ENCODE measurements at places on chromosomes 16 and 17.
A peak's percentile ranks its signal among the peaks of the same experiment; 100 is the strongest.

- peak; percentile 57 for DNase-seq
Observed at GRCh38 chr17:67386965-67387551, 10.0 kb downstream of the PITPNC1 start.

- DNase-seq = no peak
Observed at GRCh38 chr17:17711641-17712162, 30.4 kb downstream of the RAI1 start.

DNA sequence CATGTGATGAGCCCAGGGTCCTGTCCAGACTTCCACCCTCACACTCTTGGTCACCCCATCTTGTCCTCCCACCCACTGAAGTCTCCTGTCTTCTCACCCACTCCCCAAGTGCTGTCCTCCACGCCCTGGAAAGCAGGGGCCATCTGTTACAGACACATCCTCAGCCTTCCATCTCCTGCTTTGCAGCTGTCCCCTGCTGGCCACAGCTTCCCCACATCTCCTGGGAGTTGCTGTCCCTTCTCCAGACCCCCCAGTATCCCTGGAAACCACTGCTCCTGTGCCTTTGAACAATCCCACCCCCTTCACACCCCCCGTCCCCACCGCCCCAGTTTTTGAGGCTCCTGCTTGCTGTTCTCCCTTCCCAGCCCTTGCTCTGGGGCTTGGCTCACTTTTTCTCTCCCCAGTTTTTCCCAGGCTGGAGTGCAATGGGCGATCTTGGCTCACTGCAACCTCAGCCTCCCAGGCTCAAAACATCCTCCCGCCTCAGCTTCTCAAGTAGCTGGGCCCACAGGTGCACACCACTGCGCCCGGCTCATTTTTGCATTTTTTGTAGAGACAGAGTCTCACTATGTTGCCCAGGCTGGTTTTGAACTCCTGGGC, 30.4 kb upstream of the ZFP90 start:
- no peak for DNase-seq

DNA sequence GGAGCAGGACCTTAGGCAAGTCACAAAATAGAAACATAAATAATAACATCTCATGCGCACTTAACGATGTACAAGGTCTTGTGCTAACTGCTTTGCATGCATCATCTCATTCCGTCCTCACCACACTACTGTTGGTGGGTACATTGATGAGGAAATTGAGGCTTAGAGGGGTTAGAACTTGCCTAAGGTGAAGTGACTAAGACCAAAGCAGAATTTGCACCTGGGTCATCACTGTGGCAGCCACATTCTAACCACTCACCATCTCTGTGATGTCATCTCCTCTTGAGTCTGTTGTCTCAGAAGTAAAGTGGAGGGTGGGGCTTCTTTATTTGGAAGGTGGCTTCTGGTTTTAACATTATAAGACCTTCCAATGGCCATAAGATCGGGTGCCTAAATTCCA, 20.4 kb upstream of the TRIM25 start:
- no peak for DNase-seq

- DNase-seq = no peak
Observed at GRCh38 chr16:75226550-75227360, 8.0 kb downstream of the CTRB1 start.

DNA sequence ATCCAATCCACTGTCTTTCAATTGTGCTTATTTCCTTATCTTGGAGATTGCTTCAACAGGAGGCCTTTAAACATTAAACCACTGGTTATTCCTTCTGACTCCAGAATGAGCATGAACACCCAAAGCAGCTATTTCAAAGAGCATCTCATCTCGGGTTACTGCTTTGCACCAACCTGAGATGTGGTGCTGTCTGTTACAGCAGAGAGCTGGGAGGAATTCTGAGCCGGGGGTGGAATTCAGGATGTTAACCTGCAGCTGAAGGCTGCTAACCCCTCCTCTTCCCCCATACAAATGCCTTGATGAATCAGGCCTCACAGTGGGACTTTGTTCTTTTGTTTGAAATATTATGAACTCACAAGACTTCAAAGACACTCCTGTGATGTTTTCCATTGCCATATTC, 113.1 kb downstream of the SHISA9 start:
- no peak for DNase-seq

GRCh38 chr16:27444470-27444869, 42.5 kb downstream of the IL21R start:
- no peak for DNase-seq

- no peak for DNase-seq
Observed at GRCh38 chr16:8882725-8883377, 700 bp downstream of the LITAFD start.

DNA sequence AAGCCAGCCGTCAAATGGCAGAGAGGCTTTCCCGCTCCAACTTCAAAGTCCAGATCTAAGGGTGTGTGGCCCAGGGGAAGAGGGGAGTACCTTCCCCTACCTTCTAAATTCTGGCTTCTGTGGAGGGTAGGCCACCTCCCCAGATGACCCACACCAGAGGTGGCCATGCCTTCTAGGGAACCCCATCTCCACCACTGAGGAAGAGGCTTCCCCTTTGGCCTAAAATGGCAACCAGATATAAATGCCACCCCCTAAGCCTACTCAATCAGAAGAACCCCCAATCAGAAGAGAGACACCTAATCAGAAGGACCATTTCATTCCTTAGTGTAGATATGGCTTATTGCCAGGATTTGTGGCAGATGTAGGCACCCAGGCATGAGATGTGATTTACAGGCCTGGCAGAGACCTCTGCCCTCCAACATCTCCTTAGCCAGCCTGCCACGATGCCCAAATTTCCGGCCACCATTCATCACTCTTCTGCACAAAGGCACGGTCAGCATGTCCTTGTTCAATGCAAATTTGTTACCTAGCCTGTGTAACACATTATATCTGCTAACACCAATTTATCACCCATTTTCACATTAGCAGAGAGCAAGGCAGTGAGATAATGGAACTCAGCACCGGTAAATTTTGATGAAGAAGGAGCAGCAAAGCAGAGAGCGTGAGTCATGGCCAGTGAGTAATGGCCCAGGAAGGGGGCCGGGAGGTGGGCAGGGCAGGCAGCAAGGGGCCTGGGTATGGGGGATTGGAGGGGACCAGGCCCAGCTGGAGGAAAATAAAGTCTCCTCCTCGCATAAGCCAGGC, 1.2 kb upstream of the MGAT5B start:
- no peak for DNase-seq

DNA sequence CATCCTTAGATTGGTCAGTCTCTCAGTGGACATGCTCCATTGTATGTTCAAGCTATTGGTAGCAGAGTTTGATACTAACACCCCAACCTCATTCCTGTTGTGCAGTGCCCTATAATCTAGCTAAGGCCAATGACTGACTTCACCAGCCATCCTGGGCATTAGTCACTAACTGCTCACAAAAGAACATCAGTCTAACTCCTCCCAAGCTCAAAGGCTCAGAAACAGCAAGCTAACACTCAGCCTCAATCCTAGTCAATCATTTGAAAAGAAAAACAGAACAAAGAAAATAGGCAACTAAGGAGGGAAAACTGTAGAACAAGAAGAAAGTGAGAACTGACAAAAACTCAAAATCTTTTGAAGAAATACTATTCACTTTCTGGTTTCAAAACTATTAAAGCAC, 199.1 kb upstream of the C17orf78 start:
- DNase-seq = no peak

GRCh38 chr16:12995721-12996372, 94.4 kb downstream of the SHISA9 start:
- DNase-seq = no peak

DNA sequence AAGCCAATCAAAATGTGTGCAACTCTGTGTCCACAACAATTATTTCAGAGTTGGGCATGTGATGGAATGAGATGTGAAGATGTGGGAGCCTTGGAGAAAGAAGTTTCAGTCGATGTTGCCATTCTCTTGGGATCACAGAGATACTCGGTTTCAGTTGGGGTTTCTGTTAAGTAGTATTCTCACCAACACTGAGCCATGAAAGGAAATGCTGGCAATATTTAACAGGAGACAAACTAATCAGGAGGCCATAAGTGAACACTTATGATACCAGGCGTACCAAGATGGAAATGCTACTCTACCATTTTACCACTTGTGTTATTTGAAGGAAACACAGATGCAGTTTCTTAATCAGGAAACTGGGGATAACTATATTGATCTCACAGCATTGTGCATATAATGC, 53.3 kb upstream of the NUDT7 start:
- no peak for DNase-seq

DNA sequence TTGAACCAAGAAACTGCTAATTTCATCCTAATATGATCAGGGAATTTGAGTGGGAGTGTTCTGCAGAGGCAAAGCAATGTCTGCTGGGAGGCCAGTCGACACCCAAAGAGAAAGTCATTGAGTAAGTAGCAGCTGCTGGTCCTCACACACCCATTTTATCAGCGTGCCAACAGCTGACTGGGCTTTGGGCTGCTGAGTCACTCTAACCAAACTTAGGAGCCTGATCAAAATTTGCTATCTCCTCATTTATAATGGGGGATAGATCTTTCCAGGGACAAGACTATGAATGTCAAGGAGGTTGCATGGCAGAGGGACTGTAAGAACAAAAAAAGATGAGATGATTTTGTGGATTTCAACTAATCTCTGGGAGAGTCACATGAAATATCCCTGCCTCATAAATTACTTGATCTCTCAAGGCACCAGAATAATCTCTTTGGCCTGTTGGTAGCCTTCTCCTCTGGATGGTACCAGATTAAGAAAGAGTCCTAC, 32.9 kb downstream of the CPSF4L start:
- DNase-seq = no peak

DNA sequence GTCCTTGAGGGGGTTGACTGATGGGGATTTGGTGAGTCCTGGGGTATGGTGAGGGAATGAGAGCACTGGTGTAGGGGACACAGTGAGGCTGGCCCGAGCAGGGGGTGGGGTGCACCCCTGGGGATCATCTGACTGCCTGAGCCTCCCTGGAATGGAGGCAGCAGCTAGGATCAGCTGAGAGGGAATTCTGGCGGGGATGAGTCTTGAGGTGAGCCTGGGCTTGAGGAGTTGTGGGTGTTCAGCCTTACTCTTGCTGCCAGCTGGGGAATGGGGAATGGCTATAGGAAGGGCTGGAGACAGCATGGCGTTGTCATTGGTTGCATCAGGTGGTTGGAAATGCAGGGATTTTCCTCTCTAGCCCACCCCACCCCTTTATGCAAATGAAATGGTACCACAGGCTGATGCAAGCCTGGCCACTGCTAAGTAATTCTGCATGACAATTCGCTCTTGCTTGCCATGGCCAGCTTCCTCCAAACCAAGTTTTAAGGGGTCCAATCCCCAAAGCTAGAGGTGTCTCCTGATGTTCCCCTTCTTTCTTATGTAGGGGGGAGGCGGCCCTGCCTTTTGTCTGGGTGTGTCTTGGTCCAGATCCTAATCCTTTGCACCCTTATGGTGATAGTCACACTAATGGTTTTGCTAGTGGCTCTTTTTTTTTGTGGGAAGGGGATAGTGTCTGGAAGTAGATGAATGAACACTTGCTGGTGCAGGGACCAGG, 7.5 kb downstream of the NFE2L1 start:
- DNase-seq = no peak

- no peak for DNase-seq
Observed at GRCh38 chr16:14310519-14310991, 239.4 kb downstream of the MRTFB start.

DNA sequence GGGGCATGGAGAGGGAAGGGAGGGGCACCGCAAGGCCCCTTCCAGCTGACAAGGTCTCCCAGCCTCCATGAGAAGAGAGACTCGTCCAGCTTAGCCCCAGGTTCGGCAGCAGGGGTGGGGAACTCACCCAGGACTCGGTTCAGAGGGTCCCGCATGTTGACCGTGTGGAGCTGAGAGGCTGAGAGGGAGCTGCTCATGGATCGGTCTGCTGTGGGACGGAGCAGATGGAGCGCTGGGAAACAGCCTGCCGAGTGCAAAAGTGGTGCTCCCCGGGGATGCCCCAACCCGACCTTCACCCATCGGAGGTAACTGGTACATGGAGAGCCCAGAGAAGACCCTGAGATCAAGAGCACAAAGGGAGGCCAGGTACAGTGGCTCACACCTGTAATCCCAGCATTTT, 4.9 kb downstream of the CSF3 start:
- no peak for DNase-seq

DNA sequence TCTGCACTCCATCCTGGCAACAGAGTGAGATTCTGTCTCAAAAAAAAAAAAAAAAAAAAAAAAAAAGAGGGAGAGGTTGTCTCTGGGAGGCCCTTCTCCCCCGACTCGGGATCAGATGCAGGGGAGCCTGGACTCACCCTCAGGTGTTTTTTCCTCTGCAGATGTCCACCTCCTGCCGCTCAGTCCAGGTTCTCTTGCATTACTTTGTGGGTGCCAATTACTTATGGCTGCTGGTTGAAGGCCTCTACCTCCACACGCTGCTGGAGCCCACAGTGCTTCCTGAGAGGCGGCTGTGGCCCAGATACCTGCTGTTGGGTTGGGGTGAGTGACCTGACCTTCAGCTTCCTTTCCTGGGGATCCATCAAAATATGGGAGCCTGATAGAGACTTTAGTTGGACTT, 34.1 kb downstream of the GLP2R start:
- no peak for DNase-seq

DNA sequence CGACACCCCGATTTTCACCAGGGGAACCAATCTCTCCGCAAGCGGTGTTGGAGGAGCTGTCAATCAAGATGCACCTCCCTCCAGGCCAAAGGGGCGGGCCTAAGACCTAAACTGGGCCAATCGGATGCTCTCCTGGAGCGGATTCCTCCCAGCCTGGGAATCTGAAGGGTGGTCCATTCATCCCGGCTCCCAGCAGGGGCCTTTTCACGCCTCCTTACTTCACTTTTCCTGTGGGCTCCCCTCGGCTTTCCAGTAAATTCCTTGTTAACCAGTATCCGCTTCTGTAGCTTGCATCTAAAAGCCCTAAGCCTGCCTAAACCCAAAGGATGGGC, 17.1 kb downstream of the C16orf74 start:
- DNase-seq = peak; percentile 71

Measured in neuronal stem cell (in vitro differentiated cells).